GM12891 (cell line): ENCODE measurements at places on chromosomes 1 and 21.

DNA sequence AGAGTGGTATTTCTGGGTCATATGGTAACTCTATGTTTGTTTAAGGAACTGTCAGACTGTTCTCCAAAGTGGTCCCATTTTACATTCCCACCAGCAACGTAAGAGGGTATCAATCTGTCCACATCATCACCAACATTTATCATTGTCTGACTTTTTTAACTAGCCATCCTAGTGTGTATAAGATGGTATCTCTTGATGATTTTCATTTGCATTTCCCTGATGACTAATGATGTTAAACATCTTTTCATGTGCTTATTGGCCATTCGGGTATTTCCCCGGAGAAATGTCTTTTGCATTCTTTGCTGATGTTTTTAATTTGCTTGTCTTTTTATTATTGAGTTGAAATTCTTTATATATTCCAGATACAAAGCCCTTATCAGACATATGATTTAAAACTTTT is 370.1 kb upstream of the NR5A2 start:
- DNase-seq, result no peak

DNA sequence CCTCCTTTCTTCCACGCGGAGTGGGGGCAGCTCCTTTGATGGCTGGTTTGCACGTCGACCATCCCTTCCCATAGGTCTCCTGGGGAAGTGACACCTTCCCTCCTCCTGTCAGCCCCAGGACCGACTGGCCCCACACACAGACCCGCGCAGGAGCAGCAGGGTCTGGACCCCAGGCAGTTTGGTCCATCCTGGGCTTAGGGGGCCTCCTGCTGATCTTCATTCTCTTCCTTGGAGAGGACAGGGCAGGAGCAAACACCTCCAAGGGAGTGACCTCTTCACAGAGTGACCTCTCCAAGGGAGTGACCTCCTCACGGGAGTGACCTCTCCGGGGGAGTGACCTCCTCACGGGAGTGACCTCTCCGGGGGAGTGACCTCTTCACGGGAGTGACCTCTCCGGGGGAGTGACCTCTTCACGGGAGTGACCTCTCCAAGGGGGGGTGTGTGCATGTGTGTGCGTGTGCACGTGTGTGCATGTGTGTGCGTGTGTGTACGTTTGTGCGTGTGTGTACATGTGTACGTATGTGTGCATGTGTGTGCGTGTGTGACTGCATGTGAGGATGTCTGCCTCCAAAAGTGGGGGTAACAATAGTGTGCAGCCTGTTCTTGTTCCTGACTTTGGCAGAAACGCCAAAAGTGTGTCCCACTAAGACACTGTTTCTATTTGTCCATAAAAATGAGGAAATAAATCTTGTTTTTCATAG is 29.8 kb downstream of the COL6A1 start:
- no peak for DNase-seq

GRCh38 chr1:92859400-92860039 is 27.7 kb downstream of the RPL5 start:
- no peak for DNase-seq

- DNase-seq, result no peak
Observed at GRCh38 chr1:57503337-57503736, 79.5 kb upstream of the DAB1 start.

GRCh38 chr21:19899645-19900044 is 1098.6 kb upstream of the NCAM2 start:
- no peak for DNase-seq

DNA sequence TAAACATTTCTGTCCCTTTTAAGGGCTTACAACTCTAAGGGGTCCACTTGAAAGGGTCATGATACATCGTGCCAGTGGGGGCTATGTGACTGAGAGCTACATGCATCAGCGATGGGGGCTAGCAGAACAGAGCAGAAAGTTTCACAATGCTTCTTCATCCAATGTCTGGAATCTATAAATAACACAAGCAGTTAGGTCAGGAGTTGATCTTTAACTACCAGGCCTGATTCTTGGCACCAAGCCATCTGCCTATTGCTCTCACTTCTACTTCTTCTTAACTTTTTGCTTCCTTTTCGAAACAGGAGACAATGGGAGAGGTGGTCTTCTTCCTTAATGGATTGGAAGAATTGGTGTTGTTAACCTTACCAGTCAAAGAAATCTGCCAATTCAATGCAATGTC is 410.0 kb downstream of the TGFB2 start:
- no peak for DNase-seq

DNA sequence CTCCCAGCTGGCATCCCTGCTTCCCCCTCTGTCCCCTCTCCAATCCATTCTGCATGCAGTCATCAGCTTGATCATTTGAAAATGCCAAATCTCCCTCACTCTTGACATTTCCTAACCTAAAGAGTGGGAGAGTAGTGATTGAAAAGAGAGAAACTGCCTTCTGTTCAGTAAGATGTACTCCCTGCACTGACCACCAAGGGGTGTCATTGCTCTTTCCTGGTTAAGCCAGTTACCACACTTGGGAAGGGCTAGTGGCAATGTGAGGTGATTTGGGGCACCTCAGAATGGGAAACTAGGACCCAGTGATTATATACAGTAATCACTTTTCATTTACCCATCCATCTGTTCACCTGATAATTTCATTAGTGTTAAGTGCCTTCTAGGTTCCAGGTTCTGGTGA is 6.9 kb upstream of the TMEM269 start:
- DNase-seq, result no peak

- no peak for DNase-seq
Observed at GRCh38 chr1:246497331-246497915, 9.7 kb downstream of the SMYD3 start.

- no peak for DNase-seq
Observed at GRCh38 chr1:5996641-5997270, 4.5 kb upstream of the NPHP4 start.

DNA sequence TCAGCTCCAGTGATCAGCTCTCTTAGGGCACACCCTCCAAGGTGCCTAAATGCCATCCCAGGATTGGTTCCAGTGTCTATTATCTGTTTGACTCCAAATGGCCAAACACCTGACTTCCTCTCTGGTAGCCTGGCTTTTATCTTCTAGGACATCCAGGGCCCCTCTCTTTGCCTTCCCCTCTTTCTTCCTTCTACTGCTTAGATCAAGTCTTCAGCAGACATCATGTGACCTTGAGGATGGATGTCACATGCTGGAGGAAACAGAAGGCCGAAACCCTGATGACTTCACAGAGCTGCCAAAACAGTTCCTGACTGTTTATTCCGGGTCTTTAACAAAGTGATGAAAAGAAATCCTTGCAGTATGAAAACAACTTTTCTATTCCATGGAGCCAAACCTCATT is 24.4 kb upstream of the WDR26 start:
- DNase-seq, result no peak

DNA sequence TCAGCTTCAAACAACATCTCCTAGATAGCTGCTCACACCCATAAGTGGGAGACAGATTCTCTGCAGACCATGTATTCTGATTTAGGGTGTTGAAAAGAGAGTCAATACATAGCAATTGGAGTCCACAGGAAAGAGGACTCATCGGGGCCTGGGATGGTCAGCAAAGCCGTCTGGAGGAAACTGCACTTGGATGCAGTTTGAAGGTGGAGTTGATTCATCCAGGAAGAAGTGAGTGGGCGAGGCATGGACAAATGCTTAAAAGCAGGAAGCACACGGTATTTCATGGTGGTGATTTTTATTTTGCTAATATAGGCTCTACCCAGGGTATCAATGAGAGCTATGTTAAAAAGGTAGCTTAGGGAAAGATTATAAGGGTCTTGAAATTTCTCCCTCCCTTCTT is 36.8 kb upstream of the DIRAS3 start:
- no peak for DNase-seq

DNA sequence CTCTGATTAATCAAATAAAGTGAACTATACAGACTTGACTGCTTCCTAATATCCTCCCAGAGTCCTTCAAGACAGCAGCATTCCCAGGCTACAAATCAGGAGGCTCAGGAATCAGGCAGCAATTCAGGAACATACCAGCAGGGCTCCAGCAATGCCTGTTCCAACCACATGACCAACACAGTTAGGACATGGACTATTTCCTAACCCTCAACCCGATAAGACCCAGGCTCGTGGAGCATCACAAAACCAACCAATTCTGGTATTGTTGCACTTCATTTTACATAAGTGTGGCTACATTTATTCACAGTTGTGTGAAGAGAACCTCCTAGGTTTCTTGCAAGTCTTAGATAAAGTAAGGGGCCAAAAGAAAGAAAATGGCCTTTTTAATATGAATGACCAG is 546.2 kb upstream of the ADGRL2 start:
- DNase-seq, result no peak

DNA sequence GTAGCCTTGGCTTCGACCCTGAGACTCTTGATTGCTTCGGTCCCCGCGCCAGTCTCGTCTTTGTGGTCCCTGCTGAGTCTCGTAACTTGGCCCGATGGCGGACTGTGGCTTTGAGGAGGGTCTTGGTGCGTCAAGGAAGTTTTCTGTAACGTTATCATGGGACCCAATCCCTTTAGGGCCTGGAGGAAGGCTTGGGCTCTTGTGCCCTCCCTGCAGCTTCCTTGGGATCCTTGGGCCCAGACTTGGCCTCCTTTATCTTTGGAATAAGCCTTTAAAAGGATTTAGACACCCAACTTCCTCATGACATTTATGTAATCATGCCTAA is 371 bp downstream of the ZMPSTE24 start:
- DNase-seq, result no peak

DNA sequence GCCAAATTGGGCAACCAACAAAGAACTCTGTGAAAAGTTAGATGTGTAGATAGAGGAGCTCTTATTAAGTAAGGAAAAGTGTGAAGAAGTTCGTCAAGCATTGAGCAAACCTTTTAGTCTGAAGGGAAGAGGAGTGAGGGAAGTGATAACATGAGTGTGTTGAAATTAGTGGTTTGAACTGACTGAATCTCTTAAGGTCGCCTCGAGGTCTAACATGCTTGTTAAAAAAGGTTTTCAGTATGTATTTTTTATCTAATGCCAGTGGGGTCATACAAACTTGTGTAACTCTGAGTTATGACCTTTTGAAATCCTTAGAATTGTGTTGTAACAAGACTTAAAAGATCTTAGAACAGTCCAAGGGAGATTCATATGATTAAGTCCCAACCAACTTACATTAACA is 34.1 kb downstream of the SOAT1 start:
- no peak for DNase-seq

- DNase-seq, result no peak
Observed at GRCh38 chr1:185349556-185349955, 32.5 kb upstream of the IVNS1ABP start.

DNA sequence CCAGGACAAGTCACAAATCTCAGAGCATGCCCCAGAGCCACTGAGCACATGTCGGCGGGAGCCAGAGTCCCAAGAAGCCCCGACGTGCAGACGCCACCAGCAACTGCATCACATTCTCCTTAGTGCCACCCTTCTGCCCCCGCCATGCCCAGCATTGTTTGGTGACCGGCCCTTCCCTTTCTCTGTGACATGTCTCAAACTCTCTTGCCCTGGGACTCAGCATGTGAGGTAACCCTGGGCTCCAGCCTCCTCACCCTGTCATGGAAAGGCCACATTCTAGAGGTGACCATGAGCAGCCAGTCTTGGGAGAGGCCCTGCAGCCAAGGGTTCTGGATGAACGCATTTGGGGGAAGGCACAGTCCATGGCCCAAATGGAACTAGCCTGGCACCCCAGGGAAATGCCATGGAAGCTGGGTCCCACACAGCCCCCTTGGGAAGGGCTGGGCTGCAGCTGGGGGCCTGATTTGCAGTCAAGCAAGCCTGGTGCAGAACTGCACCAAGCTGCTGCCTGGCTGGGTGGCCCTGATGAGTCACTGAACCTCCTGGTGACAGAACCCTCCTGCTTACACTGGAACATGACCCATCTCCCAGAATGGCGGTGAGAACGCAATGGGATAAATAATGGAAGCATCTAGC is 94.4 kb downstream of the ITPKB start:
- no peak for DNase-seq

DNA sequence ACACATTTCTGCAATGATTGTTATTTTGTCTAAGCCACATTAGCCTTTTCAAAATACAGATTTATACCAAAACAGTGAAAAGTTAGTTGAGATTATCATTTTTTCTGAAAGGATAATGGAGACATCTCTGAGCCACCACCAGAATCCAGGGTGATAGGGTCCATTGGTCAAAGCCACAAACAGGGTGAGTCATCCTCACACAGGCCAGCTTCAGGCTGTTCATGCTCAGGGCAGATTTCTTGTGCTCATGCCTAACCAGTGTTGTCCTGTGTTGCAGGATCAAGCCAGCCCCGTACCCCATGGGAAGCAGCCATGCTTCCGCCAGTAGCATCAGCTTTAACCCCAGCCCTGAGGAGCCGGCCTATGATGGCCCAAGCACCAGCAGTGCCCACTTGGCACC is 13.4 kb downstream of the ELOA start:
- DNase-seq, result no peak

DNA sequence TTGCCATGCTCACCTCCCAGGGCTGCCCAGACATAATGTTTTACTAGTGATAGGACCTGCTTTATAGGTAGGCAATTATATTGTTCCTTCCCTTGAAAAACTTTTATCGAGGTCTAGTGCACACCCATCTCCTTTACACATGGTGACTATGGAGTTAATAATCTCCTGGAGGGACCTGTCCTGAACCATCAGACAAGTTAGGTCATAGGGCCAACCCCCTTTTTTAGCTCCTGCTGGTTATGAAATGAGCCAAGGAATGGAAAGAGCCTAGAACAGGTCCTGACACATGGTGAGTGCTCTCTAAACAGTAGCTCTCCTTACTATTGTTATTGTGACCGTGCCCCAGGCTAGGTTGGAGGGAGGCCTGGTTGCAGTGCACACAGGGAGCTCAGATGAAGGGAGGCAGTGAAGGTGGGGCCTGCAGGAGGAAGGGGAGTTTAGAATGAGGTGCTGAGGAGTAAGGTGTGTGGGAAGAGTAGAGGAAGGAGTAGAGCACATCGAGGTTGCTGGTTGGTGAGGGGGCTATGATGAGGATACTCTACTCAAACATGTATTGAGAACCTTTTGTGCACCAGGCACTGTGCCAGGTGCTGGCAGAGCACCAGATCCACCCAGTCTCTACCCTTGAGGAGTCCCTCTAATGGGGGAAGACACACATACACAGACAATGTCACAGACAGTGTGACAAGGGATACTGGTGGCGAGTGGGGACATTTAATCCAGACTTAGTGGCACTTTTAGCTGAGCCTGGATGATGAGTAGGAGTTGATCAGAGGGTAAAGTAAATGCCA is 14.1 kb upstream of the LMNA start:
- no peak for DNase-seq

- DNase-seq, result no peak
Observed at GRCh38 chr1:178143730-178144690, 50.1 kb downstream of the RASAL2 start.

- no peak for DNase-seq
Observed at GRCh38 chr1:112391603-112391940, 4.4 kb upstream of the CTTNBP2NL start.
